Activated CD8-positive, alpha-beta memory T cell treated with anti-CD3 and anti-CD28 coated beads, Interleukin-2, amount 50 U/mL, for 4 hours (primary cell): ENCODE measurements at places on chromosomes 13 and 19.

DNA sequence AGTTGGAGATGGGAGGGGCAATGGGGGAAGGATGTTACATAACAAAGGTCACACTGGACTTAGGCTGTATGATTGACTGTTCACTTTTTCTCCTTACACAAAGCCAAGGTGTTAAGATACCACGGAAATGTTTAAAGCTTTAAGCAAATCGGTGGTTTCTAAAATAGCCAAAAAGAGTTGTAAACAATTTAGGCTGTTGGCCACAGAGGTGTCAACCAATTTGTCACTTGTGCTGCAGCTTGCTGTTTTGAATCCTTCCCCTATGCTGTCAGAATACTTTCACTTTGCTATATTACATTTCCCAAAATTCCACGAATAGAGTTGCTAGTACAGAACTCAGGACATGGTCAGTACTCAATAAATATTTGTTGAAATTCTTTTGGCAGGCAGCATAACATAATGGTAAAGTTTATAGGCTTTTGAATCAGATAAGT is 149.3 kb downstream of the VWA8 start:
- DNase-seq, result no peak

- DNase-seq, result no peak
Measured at GRCh38 chr19:39813264-39813993, 20.5 kb downstream of the DYRK1B start.

DNA sequence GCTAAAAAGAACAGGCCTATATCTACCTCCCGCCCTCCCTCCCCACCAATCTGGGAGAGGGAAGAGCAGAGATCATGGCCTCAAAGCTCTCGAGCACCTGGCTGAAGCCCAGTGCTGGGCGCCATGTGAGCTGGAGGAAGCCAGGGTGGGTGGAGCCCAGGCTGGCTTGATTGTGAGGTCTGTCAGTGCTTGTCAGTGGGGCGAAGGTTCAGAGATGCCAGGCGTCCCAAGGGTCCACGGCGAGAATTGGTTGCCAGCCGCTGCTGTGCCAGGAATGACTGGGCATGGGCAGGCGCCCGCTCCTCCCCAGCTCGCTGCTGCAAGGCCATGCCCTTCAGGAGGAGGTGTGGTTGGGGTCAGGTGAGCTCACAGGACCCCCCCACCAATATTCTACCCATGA is 11.5 kb downstream of the BEST2 start:
- no peak for DNase-seq

DNA sequence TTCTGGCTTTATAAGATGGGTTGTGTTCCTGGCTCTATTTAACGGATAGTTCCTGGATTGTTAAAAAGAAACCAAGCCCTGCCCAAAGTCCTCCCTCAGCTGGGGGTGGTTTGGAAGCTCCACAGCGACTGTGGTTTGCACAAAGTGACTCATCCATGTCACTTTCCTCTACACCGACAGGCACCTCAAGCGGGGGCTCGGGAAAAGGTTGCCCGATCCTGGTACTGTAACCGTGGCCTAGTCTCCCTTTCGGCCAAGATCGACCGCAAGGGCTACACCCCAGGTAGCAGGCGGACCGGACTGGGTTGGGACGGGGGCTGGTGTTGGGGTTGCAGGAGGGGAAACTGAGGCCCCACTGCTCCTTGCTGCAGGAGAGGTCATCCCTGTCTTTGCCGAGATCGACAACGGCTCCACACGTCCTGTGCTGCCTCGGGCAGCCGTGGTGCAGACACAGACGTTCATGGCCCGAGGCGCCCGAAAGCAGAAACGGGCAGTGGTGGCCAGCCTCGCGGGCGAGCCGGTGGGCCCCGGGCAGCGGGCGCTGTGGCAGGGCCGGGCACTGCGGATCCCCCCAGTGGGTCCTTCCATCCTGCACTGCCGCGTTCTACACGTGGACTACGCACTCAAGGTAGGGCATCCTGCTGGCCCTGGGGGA is 1.6 kb downstream of the ARRDC2 start:
- DNase-seq, result no peak

- DNase-seq, result no peak
Measured at GRCh38 chr13:72745260-72745659, 17.5 kb downstream of the BORA start.

DNA sequence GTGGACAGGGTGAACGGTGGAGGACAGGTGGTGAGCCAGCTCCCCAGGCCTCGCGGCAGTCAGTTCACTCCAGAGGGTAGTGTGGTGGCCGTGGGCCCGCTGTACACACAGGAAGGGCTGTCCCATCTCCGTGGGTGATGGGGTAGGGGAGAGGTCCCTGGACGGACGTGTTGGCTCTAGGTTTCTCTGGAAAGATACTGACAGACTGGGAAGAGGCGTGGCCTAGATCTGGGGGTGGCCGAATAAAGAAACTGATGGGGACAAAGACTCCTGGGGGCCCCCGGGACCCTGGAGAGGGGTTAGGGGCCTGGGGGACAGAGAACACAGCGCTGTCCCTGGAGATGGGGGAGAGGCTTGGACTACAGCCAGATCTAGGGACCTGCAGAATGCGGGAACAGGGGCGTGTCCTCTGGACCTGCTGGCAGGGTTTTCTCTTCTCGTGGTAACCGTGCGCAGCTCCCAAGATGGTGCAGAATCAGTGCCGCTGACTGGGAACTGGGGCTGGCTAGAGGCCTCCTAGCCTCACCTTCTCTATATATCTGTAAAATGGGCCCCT is 4.0 kb upstream of the PRAM1 start:
- no peak for DNase-seq

GRCh38 chr19:7293762-7294557 is at the start of gene INSR:
Gene INSR (minus strand): TSS chr19:7294414. CDS start chr19:7293891, 523 bp downstream.
- peak; percentile 22 for DNase-seq

DNA sequence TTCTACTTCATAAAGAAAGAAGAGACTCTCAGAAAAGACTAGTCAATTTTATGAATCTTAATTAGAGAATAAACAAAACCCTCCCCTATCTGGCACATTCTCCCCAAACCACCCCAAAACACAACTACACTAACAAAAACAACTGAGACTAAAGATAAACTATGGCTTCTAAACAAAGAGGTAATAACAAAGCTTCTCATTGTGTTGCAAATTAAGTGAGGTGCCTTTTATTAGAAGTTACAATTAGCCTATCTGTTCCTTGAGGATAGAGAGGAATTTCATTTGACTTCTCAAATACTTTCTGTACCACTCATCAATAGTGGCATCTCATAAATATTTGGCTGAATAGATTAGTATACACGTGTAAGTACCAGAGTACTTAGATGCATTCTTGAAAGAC is 1196.2 kb downstream of the PCDH9 start:
- DNase-seq, result no peak

DNA sequence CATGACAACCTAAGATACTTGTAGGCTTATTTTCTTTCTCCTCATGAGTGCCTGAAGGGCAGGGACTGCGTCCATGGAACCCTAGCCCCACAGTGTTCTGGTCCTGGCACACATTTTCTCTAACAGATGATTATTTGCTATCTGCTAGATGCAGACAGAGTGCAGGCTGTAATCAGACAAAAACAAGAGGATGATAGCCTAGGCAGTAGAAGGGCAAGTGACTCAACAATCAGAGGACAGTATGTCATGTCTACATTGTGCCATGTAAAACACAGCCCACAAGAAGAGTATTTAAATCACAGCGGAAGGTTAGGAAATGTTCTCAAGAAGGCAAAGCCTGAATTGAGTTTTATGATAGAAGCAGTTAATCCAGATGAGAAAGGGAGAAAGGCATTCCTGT is 29.3 kb downstream of the MIPEP start:
- no peak for DNase-seq

DNA sequence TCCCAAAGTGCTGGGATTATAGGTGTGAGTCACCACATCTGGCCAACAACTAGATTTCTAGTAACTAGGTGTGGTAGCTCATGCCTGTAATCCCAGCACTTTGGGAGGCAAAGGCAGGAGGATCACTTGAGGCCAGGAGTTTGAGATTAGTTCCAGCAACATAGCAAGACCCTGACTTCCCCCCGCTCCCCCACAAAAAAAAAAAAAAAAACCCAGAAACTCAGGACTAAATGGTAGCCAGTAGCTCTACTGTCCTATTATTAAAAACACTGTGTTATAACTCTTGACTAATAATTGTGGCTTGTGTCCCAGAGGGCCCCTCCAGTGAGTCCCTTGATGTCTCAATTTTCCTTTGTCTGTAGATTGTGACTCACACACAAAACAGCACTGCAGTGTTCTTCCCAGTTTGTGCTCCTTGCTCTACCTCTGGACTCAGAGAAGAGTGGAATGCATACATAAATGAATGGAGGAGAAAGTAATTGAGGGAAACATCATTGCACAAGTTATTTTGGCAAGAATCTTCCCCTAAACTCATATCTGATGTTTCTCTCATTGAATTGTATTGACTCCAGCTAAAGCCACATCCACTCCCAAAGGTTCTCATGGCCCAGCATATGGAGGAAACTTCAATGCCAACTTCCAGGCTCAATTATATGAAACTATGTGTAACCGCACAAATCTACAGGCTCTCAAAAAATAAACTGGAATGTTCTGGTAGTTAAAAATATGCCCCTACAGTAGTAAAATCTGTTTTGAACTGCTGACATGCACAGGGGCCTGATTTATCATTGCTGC is 8.8 kb downstream of the TPT1 start:
- no peak for DNase-seq

DNA sequence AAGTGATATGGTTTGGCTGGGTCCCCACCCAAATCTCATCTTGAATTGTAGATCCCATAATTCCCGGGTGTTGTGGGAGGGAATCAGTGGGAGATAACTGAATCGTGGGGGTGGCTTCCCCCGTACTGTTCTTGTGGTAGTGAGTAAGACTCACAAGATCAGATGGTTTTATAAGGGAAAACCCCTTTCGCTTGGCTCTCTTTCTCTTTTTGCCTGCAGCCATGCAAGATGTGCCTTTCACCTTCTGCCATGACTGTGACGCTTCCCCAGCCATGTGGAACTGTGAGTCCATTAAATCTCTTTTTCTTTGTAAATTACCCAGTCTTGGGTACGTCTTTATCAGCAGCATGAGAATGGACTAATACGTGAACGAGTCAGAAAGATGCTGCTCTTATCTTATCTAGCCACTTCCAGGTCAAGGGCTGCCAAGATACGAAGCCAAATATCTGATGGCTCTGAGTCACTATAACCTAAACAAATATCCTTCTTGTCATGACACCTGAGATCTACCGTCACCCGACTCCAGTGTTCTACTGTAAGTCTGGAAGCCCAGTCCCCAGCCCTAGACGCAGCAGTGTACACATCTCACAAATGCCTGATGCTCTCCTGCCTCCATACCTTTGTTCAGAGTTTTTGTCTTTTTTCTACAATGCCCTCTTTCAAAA is 45.9 kb downstream of the SLC15A1 start:
- no peak for DNase-seq

DNA sequence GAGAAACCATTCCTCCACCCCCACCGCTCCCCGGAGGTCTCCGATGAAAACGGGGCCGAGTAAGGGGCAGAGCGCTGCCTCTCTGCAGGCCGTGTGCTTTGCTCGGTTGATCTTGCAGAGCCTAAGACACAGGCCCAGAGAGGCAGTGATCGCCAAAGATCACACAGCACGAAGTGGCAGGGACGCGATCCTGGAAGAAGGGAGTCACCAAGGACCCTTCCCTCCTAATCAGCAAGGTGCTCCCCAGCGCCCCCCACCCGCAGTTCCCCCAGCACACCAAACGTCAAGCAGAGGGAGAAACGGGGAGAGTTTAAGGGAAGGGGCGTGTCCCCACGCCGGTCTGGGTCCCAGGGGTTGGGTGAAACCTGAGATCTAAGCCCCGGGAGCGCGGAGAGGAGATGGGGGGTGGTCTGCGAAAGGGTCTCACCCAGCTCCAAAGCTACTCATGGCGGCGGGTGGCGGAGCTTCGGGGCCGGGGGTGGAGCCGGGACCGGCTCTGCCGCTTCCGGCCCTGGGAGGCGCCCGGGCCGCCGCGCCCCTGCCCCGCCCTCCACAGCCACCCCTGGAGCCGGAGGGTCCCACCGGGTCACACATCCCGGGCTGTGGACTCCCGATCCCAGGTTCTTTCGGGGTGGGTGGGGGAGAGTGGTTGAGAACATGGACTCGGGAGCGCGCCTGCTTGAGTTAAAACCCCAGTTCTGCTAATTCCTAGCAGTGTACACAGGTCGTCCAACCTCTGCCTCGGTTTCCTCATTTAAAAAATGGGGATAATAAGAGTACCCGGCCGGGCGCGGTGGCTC is at the start of gene EML2:
Gene EML2 (minus strand): TSS at position 468 of the 800 bp plus-strand sequence. CDS start 21 bp downstream, at position 447.
- DNase-seq, result peak; percentile 52

DNA sequence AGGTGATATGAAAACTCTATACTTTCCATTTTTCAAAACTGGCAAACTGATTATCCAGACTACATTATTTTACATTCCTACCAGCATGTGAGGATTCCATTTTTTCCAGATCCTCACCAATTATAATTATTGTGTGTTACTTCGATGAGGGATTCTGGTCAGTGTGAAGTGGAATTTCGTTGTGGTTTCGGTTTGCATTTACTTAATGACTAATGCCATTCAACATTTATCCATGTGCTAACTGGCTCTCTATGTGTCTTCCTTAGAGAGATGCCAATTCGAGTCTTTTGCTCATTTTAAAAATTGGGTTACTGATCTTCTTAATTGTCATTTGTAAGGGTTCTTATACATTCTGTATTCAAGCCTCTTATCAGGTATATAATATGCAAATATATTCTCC is 1551.3 kb upstream of the MIR17HG start:
- no peak for DNase-seq

DNA sequence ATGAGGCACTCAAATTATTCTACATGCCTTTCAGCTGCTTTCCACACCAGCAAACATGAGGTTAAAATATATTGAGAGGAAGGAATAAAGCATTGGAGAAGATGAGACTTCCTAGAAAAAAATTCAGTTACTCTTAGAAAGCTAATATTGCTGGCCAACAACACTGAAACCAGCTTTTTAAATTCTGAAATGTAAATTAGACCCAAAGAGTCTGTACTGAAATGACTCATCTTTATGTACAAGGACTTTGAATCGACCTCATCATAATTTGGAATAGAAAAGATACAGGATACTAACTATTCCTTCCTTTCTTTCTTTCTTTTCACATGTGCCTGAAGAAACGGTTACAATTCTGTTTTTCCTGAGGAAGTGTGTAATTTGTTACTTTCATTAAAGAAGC is 6.5 kb upstream of the HSPH1 start:
- DNase-seq, result no peak

DNA sequence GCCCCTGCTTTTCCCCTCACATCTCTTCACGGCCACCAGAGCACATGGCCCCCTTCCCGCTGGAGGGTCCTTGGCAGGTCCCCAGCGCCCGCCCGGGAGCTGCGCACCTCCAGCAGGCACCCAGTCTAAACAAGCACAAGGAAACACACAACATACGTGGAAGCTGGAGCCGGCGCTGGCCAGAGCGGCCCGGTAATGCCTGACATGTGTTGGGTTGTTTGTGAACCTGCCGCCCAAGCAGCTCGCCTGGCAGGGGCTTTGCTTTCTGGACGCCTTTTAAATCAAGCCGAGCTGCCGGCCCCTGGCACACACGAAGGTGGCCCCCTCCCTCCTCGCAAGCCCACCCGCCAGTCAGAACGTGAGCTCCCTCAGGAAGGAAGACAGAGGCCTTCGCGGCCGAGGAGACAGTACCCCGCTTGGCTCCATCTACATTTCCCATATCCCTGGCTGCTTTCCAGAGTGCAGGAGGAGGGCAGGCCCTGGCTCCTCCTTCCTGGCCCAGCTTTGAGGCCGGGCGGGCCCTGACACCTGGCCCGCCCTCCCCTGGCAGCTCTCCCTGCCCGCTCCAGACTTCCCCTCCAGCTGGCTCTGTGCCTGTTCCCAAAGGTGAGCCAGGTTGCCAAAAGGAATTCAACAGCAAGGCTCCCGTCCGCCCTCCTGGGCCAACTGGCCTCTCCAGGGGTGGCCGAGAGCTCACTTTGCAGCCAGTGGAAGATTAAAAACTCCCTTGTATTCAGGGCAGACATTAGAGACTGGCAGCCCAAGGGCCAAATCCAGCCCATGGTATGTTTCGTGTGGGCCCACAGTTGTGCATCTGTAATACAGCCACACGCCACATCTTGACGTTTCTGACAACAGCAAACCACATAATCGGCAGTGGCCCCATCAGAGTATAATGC is 28.7 kb downstream of the COMP start:
- no peak for DNase-seq
